ENCODE measurements at places on chromosomes 3 and 15.

DNA sequence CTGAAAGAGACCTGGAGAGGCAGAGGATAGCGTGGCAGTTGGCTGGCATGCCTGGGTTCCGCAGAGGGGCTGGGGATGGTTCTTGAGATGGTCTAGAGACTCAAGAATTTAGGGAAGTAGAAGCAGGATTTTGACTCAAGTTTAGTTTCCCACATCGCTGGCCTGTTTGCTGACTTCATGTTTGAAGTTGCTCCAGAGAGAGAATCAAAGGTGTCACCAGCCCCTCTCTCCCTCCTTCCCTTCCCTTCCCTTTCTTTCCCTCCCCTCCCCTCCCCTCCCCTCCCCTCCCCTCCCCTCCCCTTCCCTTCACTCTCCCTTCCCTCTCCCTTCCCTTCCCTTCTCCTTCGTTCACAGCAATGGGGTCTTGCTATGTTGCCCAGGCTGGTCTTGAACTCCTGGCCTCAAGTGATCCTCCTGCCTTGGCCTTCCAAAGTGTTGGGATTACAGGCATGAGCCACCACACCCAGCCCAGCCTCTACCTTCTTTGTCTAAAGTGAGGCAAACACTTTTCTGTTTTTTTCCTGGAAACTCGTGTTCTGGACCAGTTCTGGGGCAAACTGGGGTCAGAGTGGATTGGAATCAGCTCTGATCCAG is 10.2 kb downstream of the CHRD start:
- no peak for DNase-seq

DNA sequence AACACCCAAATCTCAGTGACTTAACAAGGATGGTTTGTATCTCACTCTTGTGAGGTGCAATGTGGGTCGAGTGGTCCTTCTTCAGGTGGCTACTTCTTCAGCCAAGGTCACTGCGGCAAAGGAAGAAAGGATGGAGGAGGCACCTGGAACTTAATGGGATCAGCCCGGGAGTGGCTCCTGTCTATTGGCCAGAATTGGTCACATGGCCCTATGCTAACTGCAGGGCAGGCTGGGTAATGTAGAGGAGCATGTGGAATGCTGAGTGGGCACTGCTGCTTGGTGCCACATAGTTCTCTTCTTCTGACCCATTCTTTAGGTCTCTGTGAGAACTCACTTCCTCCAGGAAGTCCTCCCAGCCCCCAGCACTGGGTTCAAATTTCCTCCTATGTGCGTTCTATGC is 20.3 kb upstream of the FAM3D start:
- DNase-seq = no peak

DNA sequence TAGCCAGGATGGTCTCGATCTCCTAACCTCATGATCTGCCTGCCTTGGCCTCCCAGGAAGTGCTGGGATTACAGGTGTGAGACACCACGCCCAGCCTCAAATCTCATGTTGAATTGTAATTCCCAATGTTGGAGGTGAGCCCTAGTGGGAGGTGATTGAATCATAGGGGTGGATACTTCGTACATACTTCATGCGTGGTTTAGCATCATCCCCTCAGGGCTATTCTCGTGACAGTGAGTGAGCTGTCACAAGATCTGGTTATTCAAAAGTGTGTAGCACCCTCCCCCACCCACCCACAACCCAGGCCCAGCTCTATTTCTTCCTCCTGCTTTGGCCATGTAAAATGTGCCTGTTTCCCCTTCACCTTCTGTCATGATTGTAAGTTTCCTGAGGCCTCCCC is 236.9 kb upstream of the IL12A start:
- no peak for DNase-seq

- DNase-seq = no peak
Measured at GRCh38 chr3:122104515-122105194, 49.5 kb downstream of the CD86 start.

GRCh38 chr3:58250093-58250707 is 12.6 kb downstream of the ABHD6 start:
- no peak for DNase-seq

- DNase-seq = no peak
Measured at GRCh38 chr3:197533927-197534725, 21.6 kb downstream of the BDH1 start.

DNA sequence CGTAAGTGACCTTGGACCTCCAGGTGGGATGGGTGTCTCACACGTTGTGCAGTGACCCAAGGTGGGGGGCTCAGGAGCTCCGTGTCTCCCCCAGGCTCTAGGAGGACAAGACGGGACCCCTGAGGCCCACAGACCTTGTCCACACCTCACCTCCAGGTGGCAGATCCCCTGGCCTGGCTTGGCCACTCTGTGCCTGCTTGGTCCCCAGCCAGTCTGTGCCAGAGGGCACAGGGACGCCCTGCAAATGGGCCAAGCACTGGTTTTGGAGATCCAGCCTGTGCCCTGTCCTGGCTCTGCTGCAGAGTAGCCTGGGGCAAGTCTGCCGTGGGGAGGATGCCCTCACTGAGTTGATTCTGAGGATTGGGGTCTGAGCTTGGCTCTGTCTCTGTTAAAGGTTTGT is 14.0 kb downstream of the SLC6A6 start:
- DNase-seq = no peak

GRCh38 chr15:51348688-51349087 is 7.2 kb downstream of the GLDN start:
- DNase-seq = no peak

- DNase-seq = no peak
Measured at GRCh38 chr15:51494411-51495314, 127.9 kb downstream of the DMXL2 start.

DNA sequence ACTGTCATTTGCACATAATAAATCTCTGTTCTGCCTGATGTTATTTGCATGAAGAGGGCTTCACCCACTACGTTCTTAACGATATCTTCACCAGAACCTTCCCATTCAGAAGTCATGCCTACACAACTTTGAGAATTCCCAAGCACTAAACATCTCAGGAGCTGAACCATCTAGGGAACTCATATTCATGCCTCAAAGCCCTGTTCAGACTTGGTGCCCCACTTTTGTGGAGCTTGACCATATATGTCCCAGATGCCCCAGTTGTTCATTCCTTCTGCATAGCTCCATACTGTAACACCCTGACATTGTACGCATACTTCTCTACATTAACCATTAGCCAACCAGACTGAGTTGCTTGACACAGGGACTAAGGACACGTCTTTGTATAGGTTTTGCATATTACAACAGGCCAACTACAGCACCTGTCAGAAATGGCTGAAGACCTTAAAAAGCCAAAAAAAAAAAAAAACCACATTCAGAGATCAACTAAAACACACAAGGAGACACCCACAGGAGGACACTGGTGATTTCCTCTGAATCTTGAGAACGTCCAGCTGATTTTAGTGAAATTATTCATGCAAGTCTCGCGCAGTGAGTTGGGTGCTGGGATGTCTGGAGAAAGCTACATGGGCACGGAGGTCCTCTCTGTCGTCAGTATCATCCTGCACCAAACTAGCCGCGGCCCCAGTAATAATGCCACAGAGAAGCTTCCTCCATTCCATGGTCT is 141.4 kb downstream of the FOXP1 start:
- DNase-seq = no peak

GRCh38 chr15:53555226-53555625 is 204.2 kb downstream of the WDR72 start:
- no peak for DNase-seq

- peak; percentile 87 for DNase-seq
Measured at GRCh38 chr15:69758810-69759790, 306.5 kb downstream of the RPLP1 start.

GRCh38 chr15:56187665-56188064 is 56.0 kb downstream of the RFX7 start:
- no peak for DNase-seq

- DNase-seq = no peak
Measured at GRCh38 chr3:174397848-174398247, 461.3 kb upstream of the NAALADL2 start.

DNA sequence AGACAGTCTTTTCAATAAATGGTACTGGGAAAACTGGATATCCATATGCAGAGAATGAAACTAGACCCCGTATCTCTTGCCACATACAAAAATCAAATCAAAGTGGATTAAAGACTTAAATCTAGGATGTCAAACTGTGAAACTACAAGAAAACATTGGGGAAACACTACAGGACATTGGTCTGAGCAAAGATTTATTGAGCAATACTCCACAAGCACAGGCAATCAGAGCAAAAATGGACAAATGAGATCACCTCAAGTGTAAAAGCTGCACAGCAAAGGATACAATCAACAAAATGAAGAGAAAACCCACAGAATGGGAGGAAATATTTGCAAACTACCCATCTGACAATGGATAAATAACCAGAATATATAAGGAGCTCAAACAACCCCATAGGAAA is 38.4 kb upstream of the MBNL1 start:
- no peak for DNase-seq

GRCh38 chr15:60039316-60039715 is 35.2 kb downstream of the FOXB1 start:
- DNase-seq = no peak

DNA sequence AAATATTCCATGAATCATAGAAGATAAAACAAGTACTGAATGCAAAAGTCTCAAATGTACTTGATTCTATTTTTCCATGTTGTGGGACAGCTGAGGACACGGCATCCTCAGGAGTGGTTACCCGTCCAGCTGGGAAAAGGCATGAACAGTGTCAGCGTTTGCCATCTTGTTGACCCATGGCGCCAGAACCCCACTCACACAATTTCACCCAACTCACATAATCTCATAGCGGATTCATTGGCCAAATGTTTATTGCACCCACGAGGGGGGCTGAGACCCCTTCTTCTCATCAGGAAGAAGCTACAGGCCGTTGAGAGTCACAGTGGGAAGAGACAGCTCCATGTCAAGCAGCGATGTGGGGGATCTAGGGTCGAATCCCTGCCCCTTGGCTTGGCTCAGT is 72.9 kb downstream of the OCA2 start:
- DNase-seq = no peak

- DNase-seq = no peak
Measured at GRCh38 chr3:190840146-190840545, 22.3 kb downstream of the GMNC start.

DNA sequence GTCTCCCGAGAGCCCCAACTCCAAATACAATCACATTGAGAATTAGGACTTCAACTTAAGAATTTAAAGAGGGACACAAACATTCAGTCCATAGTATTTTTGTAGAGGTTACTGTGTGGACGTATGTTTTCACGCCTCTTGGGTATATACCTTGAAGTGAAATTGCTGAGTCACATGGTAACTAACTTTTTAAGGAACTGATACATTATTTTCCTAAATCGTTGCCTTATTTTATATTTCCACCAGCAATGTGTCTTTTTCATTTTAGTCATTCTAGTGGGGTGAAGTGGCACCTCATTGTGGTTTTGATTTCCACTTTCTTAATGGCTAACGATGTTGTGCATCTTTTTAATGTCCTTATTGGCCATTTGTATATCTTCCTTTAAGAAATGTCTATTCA is 11.8 kb downstream of the PARP15 start:
- no peak for DNase-seq

DNA sequence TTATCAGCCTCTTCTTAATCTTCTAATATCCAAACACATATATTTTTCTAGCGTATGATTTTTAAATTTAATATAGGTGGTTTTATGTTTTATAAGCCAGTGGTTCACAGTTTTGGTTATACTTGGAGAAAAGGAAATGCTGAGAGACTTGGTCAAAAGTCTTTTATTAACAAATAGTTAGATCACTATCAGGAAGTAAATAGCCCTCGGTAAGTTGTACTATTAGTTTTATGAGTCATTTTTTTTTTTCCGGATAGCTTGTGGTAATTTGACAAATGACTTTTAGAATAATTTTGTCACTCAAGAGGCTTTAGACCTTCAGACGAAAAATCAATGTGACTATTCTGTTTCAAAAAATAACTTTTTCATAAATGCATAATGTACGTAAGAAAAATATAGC is 232.2 kb upstream of the ROBO1 start:
- DNase-seq = no peak

DNA sequence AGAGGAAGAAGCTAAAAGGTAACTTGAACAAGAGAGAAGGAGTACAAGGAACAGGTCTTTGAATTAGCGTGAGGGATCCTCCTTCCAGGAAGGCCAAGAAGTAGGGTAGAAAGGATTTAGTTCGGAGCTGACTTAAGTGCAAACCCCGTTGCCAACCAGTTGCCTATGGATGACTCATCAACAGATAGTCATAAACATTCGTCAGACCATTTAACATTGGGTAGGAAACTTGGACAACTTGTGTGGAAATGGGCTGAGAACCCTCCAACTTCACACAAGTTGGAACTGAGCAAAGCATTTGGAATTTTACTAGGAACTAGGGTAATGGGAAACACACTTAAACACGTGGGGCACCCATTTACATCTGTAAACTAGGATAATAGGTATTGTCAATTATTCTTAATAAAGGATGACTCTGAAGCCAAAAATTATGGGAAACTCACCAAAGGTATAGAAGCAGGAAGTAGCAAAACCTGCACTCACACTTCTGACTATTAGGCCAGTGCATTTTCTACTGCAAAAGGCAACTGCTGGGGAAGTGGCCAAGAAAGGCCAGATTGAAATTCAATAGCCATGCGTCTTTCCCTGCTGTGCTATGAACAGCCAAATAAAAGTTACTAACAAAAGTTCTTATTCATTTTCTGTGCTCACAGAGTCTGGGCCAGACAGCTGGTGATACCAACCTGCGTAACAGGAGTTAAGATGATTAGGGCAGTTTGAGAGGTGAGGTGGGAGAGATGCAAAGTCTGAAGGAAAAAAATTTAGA is 174.5 kb upstream of the TMC3 start:
- no peak for DNase-seq

- no peak for DNase-seq
Measured at GRCh38 chr3:15476378-15476777, 45.1 kb downstream of the COLQ start.

- DNase-seq = no peak
Measured at GRCh38 chr3:116877968-116878367, 168.4 kb downstream of the TUSC7 start.

DNA sequence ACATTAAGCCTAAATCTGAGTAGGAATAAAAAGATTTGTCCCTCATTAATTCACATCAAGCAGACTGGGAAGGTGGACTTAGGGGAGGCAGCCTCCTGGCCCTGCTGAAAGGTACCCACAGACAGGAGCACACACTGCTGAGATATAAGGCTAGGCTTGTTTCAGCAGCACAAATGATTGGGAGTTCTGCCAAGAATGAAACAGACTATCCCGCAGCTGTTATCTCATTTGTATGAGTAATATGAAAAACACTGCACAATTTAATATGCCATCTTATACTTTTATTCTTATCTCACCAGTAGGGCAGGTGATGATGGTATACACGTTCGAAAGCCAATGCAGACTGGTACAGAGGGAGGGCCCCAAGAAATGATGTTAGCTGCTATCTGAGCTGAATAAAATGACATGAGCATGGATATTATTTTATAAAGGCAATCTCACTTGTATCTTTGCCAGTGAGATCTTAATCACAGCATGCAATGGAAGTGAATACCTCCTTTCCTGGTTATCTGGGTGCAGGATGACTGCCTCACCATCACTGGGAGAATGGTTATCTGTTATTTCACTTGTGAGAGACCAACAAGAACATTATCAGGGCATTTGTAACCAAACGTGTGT is 258.7 kb upstream of the PPP2R3A start:
- no peak for DNase-seq

DNA sequence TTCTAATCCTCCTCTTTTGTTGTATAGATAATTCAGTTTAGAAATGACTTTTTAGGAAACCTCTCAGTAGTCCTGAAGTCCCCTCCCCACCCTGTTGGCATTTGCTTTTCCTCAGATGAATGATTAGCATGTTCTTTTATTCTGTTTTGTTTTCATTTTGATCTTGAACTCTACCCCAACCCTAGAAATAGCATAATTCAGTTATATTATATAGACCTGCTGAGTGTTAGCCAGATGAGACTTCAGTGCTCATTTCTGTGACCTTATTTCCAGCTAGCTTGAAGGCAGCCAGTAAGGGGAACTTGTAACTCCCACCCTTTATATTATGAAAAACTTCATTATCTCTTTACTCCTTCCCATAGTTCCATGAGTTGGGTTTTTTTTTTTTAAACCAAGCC is 41.2 kb downstream of the SNRK start:
- no peak for DNase-seq

Data from CD4-positive, alpha-beta T cell treated with Interleukin-1 beta for 1 hour (primary cell).